ENCODE measurements at places on chromosomes 3 and 15. TPM values are rescaled to one million over a fixed set of nuclear protein-coding genes. Genes with fewer than 3 reads are reported as not detected.

Gene SELENOS
- 56.4 TPM for polyA plus RNA-seq

- no peak for DNase-seq
These were observed 671.5 kb downstream of the FHIT start for GRCh38 chr3:60579734-60580133.

DNA sequence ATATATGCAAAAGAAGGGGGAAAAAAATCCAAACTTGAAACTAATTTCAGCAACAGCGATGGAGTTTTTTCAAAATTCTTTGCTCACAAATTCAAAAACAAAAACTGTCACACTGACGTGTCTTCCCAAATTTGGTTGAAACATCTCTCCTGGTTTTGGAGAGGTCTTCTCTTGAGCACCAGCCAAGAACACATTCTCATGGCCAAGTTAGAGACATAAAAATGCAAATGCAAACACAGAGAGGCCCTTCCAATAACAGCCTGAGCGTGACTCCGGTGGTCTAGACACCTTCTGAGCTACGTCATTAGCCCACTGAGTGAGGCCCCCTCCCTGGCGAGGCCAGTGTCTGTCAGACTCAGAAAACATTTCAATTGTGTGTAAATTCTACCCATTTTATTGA lies 436.0 kb upstream of the PROK2 start:
- no peak for DNase-seq

Gene NMB
- polyA plus RNA-seq: 2.7 TPM

Gene TMEM207
- not detected for polyA plus RNA-seq

Gene THSD4
- polyA plus RNA-seq: 13.7 TPM

DNA sequence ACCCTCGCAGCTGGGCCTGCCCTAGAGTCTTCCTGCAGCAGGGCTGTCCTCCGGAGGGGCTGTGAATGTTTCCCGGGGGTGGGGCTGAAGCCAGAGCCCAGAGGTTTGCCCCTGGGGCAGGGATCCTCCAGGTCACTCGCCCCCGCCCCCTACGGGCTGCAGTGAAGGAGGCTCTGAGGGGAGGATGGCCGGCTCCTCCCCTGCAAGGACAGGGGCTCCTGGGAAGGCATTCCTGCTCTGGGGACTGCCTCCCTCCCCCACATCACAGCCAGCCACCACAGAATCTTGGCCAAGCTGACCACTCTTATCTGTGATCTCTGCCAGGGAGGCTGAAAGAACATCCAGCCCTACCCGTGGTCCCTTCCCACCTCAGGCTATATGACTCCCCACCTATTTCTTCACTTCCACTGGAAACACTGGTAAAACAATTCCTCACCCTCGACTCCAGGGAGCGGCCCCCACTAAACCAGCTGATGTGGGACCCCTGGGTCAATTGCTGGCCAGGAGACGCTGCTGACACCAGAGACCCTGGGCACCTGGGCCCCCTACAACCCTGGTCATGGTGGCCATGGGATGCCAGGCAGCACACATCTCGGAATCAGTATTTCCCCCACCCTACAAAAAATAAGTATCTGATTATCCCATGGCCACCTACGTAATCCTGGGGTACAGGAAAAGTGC lies 66.0 kb downstream of the HMCES start:
- no peak for DNase-seq

- no peak for DNase-seq
These were observed 24.2 kb downstream of the LOXL1 start for GRCh38 chr15:73950479-73950830.

DNA sequence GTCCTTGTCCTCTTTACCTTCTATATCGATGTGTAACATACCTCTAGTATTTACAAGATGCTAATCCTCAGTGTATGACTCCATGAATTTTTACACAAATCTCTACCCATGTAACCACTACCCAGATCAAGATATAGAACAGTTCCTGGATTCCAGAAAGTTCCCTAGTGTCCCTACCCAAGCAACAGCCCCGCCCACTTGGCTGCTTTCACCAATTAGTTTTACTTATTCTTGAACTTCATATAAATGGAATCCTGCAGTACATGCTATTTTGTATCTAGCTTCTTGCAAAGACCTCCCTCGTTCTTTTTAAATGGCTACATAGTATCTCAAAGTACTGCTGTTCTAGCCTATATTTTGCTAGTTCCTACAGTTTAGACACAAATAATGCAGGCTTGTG lies 33.0 kb downstream of the CD276 start:
- DNase-seq: no peak

- no peak for DNase-seq
These were observed 6.3 kb downstream of the INSYN1 start for GRCh38 chr15:73746883-73747282.

DNA sequence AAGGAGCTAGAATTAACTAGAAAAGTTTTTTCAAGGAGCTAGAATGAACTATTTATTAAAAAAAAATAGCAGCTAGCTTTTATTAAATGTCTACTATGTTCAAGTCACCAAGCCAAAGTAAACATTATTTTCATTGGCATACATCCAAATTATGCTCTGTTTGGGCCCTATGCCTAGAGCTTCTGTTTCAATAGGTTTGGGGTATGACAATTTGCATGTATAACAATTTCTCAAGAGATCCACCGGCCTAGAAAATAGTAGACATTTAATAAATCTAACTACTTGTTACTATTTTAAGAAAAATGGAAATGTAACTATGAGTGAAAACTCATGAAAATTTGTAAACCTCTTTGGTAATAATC lies 8.0 kb downstream of the GABRR3 start:
- no peak for DNase-seq

- no peak for DNase-seq
These were observed 101.2 kb upstream of the ZBTB20 start for GRCh38 chr3:115248274-115248673.

Gene FEZF2
- not detected for polyA plus RNA-seq

- peak; percentile 54 for DNase-seq
These were observed 976 bp upstream of the ABTB1 start for GRCh38 chr3:127671523-127672428.

Gene NRG4
- 1.0 TPM for polyA plus RNA-seq

GRCh38 chr15:62553911-62554563 lies 389.0 kb upstream of the C2CD4B start:
- DNase-seq: no peak

Gene SORD
- polyA plus RNA-seq: 4.3 TPM

DNA sequence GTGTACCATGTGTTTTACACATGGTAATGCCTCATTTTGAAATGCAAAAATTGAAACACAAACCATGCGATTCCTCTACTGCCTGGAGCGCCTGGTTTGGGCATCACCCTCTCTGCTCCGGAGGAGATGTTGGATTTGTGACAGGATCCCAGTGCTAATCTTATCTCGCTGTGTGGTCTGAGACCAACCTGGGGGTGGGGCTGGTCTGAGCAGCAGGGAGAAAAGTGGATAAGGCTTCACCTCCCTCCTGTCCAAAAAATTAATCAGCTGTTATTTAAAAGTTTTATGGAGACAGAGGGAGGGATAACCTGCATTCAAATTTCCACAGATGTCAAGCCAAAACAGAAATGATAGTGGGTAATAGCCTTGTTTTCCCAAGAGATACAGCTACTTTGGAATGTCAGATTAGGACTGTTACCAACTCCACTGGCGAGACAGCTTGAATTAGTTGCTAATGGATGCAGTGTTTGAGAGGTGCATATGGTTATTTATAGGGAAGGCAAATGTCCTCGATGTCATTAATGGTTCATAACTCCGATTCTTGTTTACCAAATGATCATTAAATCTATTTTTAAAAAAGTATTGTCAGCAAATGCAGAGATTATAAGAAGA lies 54.0 kb upstream of the SKOR1 start:
- DNase-seq: no peak

DNA sequence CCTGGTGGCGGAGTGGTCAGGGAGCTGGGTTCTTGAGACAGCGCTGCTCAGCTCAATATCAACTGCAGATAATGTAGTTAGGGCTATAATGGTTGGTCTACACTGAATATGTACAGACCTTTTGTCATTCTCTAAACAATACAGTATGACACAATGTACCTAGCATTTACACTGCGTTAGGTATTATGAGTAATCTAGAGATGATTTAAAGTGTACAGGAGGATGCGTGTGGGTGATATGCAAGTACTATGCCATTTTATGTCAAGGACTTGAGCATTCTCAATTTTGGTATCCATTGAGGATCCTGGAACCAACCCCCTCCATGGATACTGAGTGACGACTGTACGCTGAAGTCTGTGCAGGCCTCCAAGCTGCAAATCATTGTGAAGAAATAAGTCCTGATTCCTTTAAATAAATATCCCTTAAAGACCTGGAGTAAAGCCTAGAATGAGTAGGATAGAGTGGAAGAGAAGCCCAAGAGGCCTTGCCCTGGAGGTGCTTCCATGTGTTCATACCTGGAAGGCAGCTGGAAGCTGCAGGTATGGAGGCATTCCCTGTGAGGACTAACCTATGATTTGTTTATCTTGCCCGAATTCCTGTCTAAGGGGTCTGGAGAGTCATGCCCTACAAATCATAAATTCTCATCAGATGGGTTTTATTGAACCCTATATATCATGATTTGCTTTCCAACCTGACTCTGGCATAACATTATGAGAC lies 15.7 kb upstream of the RTP1 start:
- no peak for DNase-seq

DNA sequence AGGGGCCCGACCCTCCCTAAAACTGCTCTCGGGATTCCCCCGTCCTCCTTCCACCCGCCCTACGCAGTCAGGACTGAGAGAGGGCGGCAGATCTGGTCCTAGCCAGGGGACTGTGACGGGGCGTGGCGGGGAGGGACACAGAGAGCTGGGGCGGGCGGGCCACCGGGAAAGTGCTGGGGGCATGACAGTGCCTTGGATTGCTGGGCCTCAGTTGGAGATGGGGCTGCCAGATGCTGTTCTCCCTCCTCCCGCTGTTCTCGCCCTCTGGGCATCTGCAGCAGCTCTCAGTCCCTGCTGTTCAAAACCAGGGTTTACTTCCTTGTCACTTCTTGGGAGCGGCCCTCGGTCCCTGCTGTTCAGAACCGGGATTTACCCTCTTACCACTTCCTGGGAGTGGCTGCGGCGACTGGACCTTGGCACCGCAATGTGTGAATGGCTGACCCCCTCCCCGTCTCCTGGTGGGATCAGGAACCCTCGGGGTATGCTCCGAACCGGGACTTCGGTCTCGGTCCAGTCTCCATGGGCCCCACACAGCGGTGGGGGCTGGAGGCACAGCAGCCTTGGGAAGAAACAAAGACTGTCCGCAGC lies 1.8 kb upstream of the RPP25 start:
- DNase-seq: no peak

Gene MAGI1
- polyA plus RNA-seq: 5.5 TPM

Gene GNAT1
- not detected for polyA plus RNA-seq

Gene AVEN
- 9.3 TPM for polyA plus RNA-seq

DNA sequence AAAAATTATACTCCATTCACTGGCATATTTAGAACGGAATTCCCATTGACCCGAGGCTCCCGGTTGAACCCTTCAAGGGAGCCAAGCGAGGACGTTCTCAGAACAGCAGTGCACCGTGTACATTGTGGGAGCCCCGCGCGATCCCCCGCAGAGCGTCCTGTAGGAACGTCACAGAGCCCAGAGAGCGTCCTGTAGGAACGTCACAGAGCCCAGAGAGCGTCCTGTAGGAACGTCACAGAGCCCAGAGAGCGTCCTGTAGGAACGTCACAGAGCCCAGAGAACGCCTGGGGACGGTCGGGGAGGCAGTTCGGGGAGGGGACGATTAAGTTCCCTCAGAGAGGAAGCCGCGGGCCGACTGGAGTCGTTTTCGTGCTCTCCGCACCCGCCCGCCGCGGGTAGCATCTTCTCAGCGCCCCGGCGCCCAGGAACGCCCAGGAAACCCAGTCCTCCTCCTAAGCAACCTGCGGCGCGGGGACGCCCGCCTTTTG lies 506 bp upstream of the ATP1B3 start:
- DNase-seq: peak; percentile 79

- DNase-seq: no peak
These were observed 29.3 kb upstream of the SLC28A1 start for GRCh38 chr15:84855136-84855535.

Gene GOLGA6L4
- 8.7 TPM for polyA plus RNA-seq

- DNase-seq: no peak
These were observed 86.9 kb upstream of the MEX3B start for GRCh38 chr15:82132742-82133141.
